NCI-H146 (cell line): ENCODE measurements at places on chromosomes 16 and 17.

DNA sequence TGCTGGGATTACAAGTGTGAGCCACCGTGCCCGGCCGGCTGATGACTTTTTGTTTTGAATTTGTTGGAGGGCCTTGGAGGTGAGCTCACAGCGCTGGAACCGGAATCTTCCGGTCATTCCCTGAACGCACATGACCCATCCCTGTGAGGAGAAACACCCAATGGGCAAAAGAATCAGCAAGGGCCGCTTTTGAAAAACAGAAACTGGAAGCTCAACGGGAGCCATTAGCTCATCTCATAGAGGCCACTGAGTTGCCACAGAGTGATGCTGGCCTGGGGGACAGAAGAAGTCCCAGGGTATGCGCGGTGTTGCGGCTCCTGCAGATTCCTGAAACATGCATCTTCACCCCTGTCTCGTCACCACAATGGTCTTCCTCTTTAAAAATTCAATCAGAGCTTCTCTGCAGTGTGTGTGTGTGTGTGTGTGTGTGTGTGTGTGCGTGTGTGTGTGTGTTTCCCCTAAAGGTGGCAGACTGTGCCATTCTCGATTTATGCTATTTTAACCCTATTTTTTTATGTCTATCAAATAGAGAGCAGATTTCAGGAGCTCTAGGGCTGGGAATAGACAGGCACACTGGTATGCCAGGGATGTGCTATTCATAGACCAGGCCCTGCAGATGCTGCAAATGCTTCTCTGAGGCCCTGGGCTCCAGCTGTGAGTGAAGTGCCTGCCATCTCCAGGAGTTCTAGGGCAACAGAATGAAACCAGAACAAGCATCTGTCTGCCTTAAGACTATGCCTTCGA is 68.3 kb downstream of the MARCHF10 start:
- no peak for DNase-seq

DNA sequence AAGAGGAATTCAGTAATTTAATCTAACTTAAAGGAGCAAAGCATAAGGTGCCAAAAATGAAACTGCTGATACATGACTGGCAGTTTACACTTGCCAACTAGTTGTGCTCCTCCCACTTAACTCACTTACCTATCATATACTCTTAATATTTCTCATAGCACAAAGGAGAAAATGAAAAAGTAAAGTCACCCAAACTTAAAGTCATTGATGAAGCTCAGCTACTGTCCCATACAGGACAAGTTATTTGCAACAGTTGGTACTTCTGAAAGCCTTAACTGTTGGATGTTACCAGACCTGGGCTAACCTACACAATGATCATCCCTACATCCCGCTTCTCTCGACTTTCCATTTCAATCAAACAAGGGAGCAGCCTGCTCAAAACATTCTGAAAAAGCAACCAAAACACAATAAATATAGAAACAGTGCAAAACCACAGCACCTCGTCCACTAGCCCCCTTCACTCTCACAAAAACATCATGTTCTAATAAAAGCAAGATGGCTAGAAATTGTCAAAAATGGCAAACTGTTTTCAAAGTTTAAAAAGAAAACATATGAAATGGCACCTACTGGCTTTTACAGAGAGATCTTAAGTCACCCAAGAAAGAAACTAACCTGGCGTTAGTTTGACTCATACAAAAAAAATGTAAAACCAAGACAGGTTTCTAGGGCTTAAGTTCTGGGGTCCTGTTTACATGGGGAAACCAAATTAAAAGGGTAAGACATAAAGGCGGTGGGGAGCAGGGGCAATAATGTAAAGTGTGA is 868 bp downstream of the MED13 start:
- no peak for DNase-seq

- DNase-seq = no peak
Observed at GRCh38 chr17:73968680-73969079, 234.8 kb upstream of the RPL38 start.

DNA sequence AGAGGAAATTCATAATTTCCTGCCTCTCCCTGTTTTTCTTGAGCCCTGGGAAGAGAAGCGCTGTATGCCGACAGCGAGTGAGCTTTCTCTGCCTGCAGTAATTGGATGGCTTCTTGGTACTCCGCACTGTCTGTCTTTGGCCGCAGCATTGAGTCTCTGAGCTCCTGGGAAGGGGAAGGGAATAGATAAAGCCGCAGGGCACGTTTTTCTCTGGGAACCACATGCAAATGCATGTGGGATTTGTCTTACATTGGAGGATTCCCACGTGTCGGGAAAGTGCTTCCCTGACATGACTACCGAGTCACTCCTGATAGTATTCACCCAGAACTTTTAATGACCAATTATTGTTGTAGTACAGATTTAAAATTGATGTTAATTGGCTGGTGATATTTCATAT is 385.9 kb downstream of the CPPED1 start:
- DNase-seq = no peak
